ENCODE measurements at places on chromosomes 3 and 15.

GRCh38 chr3:190718671-190719070 is 143.8 kb downstream of the GMNC start:
- DNase-seq: no peak

GRCh38 chr3:46406443-46406787 is 451 bp downstream of the CCR5AS start:
- DNase-seq: peak; percentile 42

DNA sequence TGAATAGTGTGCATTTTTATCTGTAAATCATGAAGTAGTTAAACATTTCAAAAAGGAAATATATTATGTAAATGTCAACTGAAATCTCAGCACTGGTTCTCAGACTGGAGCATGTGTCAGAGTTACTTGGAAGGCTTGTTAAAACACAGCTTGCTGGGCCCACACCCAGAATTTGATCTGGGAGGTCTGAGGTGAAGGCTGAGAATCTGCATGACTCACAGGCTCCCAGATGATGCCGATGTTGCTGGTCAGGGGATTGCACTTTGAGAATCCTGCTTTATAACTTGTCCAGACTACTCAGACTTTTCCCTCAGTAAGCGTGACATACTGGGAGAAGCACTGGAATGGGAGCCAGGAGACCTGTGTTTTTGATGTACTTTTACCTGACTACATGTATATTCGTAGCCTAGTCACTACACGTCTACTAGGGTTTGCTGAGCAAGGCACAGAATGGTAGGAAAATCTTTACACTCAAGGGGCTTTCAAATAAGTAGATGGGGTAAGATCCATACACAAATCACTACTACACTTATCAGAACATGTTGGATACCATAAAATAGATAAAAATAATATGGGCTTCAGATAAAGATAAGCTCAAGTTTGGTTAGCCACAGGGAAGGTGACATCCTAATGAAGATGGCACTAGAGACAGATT is 77.1 kb upstream of the MEX3B start:
- DNase-seq: no peak

DNA sequence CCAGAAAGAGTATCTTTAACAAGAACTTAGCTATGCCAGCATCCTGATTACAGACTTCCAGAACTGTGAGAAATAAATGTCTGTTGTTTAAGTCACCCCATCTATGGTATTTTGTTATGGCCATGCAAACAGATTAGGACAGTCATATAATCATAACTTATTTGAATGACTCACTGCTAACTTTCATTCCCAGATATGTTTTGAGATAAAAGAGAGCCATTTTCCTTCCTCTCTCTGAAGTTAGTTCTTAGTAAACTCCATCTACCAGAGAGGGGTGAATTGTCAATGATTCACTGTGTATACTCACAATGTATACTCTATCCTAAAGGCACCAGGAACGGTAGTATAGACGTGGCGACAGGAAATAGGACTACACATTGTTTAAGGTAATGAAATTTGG is 179.4 kb upstream of the DPH6 start:
- DNase-seq: no peak

- DNase-seq: no peak
Measured at GRCh38 chr3:115804713-115805119, 181.4 kb downstream of the GAP43 start.

- no peak for DNase-seq
Measured at GRCh38 chr15:77715051-77715450, 82.3 kb upstream of the LINGO1 start.

Measured in NB4 (cell line).